Activated effector memory CD4-positive, alpha-beta T cell treated with Interleukin-2 at 50 U/mL for 16 hours (primary cell): ENCODE measurements at places on chromosomes 3 and 15.
A peak's percentile ranks its signal among the peaks of the same experiment; 100 is the strongest.

GRCh38 chr3:72582211-72582878, 265.9 kb downstream of the SHQ1 start:
- no peak for DNase-seq

DNA sequence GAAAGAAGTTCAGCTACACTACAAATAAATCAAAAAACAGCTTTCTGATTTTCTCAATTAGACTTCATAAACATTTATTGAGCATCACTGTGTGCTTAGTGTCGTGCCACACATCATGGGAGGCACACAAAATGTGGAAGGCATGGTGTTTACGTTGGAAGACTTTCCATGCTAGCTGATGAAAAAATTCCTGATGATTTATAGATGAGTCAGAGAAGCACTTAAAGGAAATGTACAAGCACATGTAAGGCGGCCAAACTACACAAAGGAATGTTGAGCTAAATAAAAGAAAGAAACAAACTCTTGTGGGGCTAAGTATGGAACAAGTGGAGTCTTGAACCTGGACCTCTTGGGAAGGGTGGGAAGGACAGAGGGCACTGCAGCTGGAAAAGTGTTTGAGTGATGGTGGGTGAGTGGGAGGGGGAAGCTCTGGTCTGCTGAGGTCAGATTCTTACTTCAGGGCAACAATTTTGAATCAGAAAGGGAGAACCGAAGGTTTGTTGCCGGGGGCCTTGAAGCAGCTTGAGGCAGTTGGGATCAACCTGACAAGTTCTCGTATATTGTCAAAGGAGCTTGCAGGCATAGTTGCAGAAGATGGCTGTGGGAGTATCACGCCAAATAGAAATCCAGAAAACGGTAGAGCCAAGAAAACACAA, 66.9 kb downstream of the FOXB1 start:
- no peak for DNase-seq

DNA sequence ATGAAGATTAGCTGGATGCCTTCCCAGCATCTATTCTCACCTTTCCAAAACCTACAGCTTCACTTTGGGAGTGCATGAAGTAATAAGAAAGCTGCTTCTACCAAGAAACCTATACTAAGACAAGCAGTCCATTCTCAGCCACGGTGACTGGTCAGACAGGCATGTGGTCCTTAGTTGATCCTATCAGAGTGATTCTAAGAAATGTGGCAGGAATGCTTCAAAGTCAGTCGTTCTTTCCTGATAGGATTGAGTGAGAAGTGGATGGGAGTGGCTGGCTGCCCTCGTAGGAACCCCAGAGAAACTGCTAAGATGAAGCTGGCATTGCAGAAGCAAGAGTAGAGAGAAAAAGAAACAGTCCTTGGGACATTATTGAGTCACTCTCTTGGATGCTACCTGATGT, 16.6 kb downstream of the FOXB1 start:
- no peak for DNase-seq

- no peak for DNase-seq
These were observed 25.4 kb downstream of the EDEM1 start for GRCh38 chr3:5212628-5213573.

GRCh38 chr15:22979238-22980188, 655 bp downstream of the CYFIP1 start:
- peak; percentile 23 for DNase-seq

DNA sequence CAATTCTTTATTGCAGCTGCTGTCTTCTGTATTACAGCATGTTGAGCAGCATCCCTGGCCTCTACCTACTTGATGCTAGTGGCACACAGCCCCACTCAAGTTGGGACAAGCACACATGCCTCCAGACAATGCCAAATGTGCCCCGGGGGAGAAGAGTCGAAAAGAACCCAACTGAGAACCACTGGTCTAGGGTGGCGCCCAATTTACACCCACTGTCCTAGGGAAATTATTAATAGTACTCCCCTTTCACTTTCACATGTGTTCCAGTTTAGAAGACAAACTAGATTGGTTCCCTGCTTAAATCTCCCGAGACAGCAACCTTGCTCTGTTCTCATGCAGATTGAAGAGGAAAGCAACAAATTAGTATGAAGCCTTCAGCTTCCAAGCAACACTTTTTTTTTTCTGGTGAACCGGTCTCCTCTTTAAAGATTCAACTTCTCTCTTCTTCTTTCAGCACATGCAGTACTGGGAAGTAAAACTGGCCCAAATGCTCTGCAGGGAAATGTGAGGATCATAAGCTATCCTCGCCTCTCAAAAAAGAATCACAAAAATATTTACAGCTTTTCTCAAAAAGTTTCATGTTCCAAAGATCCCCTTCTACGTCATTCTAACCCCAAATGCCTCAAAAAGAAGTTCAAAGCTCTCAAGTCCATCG, 823.9 kb upstream of the CFAP20DC start:
- DNase-seq = no peak

DNA sequence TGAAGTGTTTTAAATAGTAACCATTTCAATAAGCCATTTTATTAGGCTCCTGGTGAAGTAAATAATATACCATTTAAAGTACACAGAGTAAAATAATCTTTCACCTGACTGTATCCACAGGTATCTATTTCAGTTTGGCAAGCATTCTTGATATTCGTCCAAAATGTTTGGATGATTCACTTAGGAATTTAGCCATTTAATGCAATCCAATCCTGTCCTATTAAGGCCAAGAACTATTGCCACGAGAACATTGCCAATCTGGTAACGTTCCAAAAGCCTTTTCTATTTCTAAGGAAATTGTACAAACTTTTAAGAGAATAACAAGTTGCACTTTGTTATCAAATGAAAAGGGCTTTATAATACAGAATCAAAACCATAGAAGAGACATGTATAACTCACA, 209.8 kb upstream of the THRB start:
- DNase-seq = no peak

DNA sequence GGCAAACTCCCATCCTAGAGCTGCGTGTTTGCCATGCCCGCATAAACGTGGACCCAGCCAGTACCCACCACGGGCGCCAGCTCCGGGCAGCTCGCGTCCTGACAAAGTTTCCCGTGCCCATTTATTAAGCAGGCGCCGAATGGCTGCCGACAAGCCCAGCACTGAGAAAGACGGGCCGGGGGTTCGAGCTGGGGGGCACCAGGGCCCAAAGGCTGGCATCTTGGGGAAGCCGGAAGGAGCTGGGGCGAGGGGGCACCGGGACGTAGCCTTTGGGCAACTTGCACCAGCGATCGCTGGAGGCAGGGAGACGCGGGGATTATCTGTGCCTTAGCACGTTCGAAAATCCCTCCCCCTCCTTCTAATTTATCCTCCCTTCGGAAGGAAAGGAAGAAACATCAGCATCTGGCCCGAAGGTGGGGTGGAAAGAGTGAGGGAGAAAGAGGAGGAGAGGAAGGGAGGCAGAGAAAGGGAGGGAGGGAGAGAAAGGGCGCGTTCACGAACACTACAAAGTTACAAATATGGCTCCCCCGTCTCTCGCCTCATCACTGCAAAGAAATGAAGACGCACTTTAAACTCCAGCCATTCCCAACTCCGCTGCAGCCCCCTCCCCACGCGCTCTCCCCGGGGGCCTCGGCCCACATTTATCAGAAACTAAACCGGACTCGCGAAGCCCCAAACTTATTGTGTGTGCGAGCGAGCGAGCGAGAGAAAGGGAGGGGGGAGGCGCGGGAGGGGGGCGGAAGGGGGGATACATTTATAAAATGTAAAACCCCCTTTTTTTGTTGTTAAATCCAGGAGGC, 1.0 kb downstream of the ANP32A start:
- peak; percentile 34 for DNase-seq

- DNase-seq = no peak
These were observed 835 bp upstream of the GMPPB start for GRCh38 chr3:49724586-49724985.

GRCh38 chr3:122353215-122353614, 28.2 kb downstream of the CSTA start:
- DNase-seq = no peak

DNA sequence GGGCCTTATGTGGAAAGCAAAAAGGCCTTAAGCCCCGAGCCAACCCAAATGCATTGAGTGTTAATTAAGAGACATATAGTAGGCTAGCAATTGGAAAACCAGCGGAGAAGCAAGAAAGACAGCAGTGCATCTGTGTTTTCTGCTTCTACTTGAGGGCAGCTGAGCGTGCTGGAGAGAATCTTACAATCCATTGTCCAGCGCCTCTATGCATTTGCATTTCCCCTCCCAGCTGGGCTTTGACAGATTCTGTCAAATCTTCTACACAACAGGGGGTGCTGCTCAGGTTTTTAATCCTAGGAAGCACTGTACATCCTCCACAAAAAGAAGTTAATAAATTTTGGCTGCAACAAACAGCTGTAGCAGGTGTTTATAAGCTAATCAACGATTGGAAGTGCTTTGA, 23.9 kb downstream of the SSR3 start:
- no peak for DNase-seq

GRCh38 chr3:31858439-31858838, 122.6 kb downstream of the OSBPL10 start:
- no peak for DNase-seq

- DNase-seq = no peak
These were observed 626.2 kb downstream of the IGSF11 start for GRCh38 chr3:118408431-118408830.

- DNase-seq = no peak
These were observed 250.4 kb upstream of the C2CD4B start for GRCh38 chr15:62415498-62415897.
